ENCODE measurements at places on chromosomes 2 and 18.

DNA sequence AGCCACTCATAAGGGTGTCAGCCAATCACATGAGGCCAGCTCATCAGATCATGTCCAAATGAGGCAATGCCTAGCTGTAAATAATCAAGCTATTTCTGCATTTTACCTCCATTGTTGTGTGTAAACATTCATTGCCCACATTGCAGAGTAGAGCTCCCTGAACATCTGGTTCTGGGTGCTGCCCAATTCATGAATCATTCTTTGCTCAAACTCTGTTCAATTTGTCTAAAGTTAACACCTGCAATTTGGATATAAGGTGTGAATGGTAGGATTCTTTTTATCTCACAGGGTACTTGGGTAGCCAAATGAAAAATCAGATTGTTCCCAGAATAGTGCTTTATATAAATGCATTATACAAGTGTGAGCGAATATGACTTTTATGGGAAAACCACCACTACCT lies 345.5 kb upstream of the NT5C1B start:
- no peak for DNase-seq

DNA sequence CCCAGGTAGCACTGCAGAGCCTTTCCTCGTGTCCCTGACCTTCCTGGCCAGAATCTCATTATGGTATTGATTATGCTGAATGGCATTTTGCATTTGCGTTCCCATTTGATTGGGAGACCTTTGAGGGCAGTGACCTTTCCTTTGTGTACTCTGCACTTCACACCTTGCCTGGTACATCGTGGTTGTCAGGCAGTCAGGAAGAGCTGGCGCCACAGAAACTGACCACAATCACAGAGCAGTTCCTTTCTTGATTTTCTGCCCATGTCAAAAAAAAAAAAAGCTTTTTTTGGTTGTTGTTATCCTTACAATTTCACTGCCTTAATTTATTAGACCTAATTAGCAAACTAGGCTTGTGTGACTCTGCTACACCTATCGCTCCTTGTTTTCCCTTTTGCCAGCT lies 8.9 kb upstream of the KLHL29 start:
- no peak for DNase-seq

DNA sequence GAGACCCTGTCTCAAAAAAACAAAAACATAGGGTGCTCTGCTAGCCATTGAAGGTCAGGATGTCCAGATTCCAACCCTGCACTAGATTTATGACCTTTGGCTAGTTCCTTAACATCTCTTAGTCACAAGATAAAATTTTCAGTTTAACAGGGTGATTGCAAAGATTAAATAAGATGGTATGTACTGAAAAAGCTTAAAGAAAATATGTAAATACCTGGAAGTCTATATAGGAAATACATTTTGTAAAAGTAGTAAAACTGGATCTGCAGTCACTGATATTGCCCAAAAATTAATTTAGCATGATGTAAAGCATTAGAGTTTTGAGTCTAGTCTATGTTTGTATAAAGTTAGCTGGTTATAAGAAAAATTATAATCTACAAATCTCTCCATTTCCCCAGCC lies 5.4 kb upstream of the COX7A2L start:
- DNase-seq, result no peak

DNA sequence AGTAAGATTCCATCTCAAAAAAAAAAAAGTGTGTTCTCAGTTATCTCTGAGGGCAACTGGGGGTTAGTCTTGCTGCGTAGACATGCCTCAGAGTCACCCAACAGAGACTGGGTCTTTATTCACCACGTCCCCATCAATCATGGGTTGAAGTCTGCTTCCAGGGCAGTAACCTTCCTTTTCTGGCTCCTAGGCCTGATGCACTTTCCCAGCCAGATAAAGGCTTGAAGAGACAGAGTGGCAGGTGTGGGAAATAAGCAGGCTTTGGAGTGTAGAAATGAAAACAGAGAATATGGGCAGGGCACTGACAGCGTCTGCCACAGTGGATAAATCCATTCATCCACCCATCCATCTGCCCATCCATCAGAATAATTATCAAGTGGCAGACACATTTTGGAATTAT lies 134.1 kb upstream of the LGALSL start:
- DNase-seq, result no peak

DNA sequence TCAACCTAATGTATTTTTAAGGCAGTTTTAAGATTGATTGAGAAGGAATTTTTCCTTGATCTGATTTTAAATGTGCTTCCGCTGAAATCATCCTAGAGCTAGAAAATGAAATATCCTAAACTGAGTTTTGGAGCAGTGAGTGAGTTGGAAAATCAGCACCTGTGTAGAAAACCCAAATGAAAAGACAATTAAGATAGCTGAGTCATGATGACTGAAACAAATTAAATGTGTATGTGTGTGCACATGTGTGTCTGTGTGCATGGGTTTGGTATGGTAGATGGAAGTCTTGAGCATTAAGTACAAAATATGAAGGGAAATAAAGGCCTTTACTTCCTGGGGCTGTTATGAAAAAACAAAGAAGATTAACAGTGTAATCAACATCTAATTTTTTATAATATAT lies 394.6 kb upstream of the MAP2 start:
- DNase-seq, result no peak

GRCh38 chr2:196148736-196149135 lies 22.6 kb downstream of the STK17B start:
- no peak for DNase-seq

DNA sequence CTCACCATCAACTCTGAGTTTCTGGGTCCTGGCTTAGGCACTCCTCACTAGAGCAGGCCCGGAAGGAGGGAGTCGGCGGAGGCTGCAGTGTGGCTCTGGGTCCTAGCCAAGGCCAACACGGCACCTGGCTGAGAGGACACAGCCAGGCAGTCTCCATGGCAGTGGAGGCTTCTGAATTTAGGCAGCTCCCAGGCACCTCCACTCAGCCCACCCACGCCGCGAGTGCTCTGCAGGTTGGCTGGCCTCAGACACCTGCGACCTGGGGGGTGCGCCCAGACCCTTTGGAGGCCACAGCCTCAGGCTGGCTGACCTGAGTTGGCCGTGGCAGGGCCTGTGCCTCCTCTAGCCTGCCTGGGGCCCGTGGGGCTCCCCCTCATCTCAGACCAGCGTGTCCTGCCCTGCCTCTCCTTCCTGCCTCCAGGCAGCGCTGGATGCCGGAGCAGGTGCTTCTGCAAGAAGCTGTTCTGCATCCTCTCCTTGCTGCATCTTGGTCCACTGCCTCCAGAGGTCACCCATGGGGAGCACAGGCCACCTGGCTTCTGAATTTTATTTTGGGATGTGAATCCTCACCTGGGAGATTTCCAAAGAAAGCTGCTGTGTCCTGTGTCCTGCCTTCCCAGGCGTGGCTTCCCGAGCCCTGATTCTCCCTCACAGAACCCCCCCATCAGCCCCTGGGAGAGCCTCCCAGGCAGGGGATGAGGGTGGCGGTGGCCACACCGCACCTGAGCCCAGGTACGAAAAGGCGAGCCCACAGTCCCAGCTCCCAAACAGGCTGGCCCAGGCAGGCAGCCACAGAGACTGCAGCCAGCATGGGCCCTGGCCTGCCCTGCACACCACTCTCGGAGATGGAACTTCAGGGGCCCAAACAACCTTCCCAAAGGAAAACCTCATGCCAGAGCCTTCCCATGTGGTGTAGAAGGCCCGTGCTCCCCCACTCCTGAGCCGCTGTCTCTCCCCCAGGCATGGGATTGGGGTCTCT lies 23.4 kb downstream of the AQP12A start:
- DNase-seq, result no peak

- DNase-seq, result no peak
Measured at GRCh38 chr2:85439025-85439472, 20.5 kb downstream of the SH2D6 start.

- DNase-seq, result no peak
Measured at GRCh38 chr2:5618271-5618670, 73.9 kb upstream of the SOX11 start.

GRCh38 chr2:202411097-202411496 lies 35.0 kb downstream of the BMPR2 start:
- DNase-seq, result no peak

DNA sequence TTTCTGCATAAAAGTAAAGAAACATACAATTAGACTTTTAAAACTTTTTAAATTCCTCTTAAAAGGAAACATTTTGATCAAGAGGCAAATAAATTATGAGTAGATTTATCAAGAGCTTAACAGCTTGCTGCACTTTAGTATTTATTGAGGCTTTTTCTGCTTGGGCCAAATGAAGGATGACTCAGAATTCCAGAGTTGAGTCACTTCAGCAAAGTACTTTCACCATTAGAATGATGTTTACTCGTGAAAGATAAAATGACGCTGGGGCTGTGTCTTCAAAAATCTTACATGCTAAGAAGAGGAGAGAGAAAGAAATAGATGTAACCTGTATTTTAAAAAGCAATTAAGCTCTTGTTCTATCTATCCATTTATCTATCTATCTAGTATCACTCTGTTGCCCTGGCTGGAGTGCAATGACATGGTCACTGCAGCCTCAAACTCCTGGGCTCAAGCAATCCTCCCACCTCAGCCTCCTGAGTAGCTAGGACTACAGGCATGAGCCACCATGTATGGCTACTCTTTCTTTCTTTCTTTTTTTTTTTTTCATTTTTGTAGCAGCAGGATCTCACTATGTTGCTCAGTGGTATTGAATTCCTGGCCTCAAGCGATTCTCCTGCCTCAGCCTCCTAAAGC lies 75.3 kb upstream of the RIOK3 start:
- no peak for DNase-seq

- DNase-seq, result no peak
Measured at GRCh38 chr2:113098041-113098440, 29.4 kb upstream of the IL1RN start.
